ENCODE measurements at places on chromosomes 16 and 17.

DNA sequence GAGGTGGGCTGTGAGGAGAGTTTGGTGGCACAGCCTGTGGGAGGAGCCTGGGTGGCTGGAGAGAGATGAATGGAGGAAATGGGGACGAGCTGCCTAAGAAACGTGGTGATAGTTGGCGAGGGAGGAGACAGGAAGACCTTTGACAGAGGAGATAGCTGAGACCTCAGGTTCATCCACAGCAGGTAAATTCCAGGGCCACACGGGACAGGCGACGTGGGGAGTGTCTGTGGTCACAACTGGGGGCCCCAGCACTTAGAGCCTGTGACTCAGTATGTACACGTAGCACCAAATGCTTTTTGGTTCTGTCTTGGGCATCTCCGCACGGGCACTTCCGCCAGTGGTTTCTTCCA lies 7.7 kb downstream of the MINK1 start:
- no peak for DNase-seq

- DNase-seq: no peak
These were observed 189.3 kb downstream of the AATF start for GRCh38 chr17:37137906-37138514.

DNA sequence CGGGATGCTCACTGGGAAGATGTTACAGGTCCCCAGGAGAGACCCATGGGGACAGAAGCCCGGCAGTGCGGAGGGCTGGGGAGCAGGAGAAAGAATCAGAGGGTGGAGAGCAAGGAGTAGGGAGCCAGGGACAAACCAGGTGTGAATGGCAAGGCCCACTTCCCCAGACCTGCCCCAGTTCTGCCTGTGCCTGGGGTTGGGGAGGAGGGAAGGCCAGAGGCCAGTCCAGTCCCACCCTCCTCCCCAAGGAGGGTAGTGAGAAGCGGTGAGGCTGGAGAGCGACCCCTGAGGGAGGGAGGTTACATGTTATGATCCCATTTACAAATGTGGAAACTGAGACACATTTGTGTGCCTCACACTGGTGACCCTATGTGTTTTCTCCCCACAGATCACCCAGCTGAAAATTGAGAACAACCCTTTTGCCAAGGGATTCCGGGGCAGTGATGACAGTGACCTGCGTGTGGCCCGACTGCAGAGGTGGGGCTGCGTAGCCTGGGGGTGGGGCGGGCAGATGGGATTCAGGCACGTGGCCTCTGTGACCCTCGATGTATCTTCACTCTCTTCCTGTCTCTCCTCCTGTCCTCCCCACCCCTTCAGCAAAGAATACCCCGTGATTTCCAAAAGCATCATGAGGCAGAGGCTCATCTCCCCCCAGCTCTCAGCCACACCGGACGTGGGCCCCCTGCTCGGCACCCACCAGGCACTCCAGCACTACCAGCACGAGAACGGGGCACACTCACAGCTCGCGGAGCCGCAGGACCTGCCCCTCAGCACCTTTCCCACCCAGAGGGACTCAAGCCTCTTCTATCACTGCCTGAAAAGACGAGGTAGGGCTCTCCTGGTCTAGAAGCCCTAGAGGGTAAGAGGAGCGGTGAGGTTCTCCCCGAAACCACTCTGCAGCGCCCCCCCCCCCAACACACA lies 27.5 kb downstream of the TBX4 start:
- no peak for DNase-seq

DNA sequence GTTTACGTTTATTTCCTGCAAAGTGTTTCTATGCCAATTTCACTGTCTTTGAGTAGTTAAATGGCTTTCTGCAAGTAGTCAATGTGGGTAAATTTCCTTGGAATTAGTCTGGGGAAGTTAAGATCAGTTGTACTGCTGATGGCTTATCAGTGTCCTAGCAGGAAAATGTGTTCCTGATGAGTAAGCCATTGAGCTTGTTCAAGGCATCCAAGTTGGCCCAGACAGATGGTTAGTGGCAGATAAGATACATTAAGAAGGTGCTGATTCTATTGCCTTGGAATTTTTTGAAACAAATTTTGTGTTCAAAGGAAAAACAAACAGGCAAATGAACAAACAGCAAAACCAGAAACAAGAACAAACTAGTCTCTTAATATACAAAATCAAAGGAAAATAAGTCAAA lies 258.4 kb downstream of the MAP2K6 start:
- DNase-seq: no peak

- no peak for DNase-seq
These were observed 153.8 kb downstream of the SNX11 start for GRCh38 chr17:48261297-48261880.

DNA sequence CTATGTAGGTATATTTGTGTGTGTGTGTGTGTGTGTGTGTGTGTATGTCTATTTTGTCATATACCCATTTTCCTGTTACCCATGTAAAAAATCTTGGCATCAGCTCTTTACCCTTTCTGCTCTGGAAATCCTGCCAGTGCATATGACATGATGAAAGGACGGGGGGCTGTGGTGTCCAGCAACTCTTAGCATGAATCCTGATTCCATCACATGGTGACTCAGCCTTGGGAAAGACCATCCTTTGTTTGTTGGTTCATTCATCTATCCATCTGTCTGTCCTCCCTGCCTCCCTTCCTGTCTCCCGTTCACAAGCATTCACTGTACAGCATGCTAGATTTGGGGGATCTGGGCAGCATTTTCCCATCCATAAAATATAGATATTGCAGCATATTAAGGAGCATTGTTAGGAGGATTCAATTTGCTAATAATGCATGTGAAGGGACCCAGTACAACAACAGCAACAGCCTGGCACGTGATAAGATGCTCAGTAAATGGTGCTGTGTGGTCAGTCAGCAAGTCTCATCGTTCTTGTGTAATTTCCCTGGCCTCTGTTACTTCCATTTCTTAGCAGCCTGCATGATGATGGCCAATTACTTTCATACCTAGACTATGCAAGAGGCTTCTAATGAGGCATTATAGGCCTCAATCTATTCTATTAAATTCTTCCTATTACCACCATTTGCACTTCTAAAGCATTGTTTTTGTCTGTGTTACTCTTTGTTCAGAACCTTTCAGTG lies 191.0 kb downstream of the PRKCA start:
- DNase-seq: no peak

GRCh38 chr16:68346892-68347480 lies 36.2 kb downstream of the PRMT7 start:
- no peak for DNase-seq

DNA sequence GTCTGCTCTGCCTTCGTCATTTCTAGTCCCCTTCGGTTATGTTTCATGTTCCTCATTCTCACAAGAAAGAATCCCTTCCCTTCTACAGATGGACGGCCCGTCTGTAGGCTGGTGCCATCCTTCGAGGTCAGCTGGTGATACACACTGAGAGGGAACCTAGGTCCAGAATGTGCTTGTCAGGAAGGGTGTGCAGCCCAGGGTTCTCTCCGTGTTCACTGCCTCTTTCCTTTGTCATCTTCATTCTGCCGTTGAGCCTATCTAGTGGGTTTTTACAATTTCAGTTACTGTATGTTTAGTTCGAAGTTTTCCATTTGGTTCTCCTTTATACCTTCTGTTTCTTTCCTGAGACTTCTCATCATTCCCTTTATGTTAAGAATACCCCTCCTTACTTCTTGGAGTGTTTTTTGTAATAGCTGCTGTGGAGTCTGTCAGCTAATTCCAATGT lies 18.9 kb downstream of the KIAA0513 start:
- DNase-seq: no peak

- DNase-seq: no peak
These were observed 1.8 kb upstream of the CBX1 start for GRCh38 chr17:48102798-48103715.

- DNase-seq: no peak
These were observed 237.3 kb downstream of the XYLT1 start for GRCh38 chr16:17233318-17234002.

DNA sequence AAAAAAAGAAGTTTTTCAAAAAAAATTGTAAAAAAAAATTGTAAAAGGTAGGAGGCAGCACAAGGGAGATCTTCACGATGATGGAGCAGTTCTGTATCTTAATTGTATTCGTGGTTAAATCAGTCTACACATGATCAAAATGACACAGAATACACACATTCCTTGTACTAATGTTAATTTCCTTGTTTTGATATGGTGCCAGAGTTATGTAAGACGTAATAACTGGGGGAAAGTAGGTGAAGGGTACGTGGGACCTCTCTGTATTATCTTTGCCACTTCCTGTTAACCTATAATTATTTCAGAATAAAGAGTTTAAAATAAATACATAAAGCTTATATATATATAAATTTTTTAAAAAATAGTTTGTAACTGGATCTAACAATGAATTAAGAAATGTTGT lies 36.8 kb downstream of the HELZ start:
- DNase-seq: no peak

GRCh38 chr17:29390851-29391631 lies 878 bp downstream of the TAOK1 start:
- DNase-seq: peak; percentile 3

- no peak for DNase-seq
These were observed 213.1 kb upstream of the DYNLRB2 start for GRCh38 chr16:80327740-80328139.

- no peak for DNase-seq
These were observed 225.1 kb downstream of the LGALS9B start for GRCh38 chr17:20242271-20242670.

DNA sequence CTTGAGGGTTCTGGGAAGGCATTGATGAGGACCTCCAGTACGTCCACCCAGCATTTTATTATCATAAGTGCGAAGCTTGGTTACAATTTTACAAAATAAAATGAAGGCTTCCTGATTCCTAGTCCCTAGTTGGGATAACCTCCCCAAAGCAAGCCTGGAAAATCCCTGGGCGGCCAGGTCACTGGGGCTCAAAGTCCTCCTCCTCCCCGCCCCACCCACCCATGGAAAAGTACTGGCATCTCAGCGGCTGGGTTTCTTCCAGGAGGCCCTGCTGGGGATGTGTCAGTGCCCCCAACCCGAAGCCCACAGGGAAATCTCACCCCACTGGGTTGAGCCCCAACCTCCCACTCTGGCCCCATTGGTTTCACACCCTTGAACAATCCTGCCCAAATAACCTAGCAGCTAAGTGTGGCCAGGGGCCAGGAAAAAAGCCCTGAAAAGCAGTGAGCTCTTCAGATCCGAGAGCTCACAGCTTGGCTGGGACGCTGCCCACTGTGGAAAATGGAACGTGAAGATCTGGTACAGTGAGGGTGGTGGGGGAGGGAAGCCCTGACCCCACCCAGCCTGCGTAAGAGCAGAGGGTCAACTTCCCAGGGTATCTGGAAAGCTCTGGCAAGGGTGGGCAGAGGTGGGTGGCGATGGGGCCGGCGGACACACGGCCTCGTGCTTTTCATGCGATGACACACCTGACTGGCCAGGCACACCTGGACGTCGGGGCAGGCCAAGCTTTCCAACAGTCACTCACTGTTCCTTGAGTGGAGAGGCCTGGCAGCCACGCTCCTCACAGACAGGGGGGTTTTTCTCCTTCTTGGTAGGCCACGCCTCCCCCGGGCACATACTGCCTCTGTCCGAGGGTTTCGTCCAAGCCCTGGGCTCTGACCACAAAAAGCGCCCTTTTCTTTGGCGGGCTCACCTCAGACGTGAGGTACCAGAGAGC lies 324.5 kb downstream of the SOX9 start:
- DNase-seq: no peak

DNA sequence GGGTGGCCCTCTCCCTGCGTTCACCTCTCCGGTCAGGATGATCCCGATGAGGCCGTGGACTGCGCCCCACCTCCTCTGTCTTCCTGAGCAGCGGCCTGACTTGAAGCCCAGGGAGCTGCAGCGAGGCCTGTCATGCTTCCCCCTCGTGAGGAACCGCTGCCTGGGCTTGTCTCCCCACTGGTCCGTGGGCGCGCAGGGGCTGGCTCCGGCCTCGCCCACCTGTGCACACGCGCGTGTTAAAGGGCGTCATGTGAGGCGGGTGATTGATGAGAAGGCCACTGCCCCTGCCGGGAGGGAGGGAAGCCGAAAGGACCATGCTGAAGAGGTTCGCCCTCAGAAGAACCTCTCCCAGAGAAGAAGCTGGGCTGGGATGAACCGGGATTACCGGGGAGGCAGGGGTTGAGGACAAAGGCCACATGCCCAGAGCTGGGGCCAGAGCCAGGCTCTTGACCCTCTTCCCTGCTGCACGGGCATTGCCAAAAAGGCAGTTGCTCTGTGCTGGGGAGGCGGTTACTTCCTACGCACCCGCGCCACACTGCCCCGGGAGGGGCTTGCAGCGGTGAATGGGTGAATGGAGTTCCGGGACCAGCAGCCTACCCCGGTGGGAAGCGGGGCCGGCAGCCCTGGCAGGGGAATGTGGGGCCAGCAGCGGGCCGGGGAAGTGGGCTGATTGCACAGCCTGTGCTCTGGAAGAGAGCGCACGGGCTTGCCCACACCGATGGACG lies 85.9 kb upstream of the GSE1 start:
- no peak for DNase-seq

GRCh38 chr16:83351846-83352245 lies 455.9 kb upstream of the HSBP1 start:
- no peak for DNase-seq

- DNase-seq: no peak
These were observed 65.2 kb upstream of the SIAH1 start for GRCh38 chr16:48450367-48450766.

GRCh38 chr17:6474906-6475305 lies 30.7 kb downstream of the PIMREG start:
- DNase-seq: no peak

GRCh38 chr17:751269-752001 lies 629 bp downstream of the GEMIN4 start:
- peak; percentile 16 for DNase-seq

DNA sequence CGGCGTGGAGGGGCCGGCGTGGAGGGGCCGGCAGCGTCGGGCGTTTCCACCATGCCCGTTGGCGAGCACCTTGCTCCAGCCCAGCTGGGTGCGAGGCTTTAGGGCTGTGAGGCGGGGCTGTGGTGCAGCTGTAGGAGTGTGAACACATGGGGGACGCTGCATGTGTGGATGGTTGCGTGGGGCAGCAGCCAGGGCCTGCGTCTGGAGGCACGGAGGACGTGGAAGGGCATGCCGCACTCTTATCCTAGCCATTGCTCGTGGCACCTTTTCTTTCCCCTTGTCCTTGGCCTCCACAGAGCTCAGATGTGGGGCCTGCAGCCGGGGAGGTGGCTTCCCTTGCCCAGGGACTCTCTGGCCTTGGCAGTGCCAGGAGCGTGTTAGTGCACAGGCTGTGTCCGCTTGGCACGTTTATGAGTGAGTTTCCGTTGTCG lies 47.8 kb downstream of the PDPK1 start:
- DNase-seq: no peak

- no peak for DNase-seq
These were observed 32.0 kb upstream of the CIBAR2 start for GRCh38 chr16:85144026-85144915.

- DNase-seq: no peak
These were observed 8.7 kb upstream of the FZD2 start for GRCh38 chr17:44548376-44549230.

DNA sequence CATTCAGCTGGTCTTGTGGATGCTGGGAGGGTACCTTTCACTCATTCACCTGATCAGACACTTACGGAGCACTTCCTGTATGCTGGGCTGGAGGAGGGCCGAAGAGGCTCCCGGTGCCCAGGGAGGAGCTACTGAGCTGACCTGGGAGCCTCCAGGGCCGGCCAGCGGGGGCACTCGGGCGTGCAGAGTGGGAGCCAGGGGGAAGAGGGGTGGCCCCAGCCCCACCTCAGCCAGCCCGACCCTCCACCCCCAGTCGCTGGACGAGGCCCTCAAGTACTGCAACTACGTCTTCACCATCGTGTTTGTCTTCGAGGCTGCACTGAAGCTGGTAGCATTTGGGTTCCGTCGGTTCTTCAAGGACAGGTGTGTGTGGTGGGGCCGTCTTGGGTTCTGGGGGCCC lies 10.3 kb downstream of the TPSG1 start:
- no peak for DNase-seq

Data from stimulated activated CD8-positive, alpha-beta memory T cell treated with anti-CD3 and anti-CD28 coated beads, Interleukin-15, amount 100 ng/mL, for 4 hours (primary cell).